Stimulated activated CD8-positive, alpha-beta memory T cell treated with anti-CD3 and anti-CD28 coated beads, Interleukin-4, amount 100 ng/mL, for 4 hours (primary cell): ENCODE measurements at places on chromosomes 2 and 18.

- DNase-seq, result no peak
Observed at GRCh38 chr2:8719528-8719927, 37.7 kb downstream of the ID2 start.

GRCh38 chr2:187964746-187965145 is 326.9 kb upstream of the GULP1 start:
- DNase-seq, result no peak

DNA sequence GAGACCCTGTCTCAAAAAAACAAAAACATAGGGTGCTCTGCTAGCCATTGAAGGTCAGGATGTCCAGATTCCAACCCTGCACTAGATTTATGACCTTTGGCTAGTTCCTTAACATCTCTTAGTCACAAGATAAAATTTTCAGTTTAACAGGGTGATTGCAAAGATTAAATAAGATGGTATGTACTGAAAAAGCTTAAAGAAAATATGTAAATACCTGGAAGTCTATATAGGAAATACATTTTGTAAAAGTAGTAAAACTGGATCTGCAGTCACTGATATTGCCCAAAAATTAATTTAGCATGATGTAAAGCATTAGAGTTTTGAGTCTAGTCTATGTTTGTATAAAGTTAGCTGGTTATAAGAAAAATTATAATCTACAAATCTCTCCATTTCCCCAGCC is 5.4 kb upstream of the COX7A2L start:
- DNase-seq, result no peak

- no peak for DNase-seq
Observed at GRCh38 chr2:62940697-62941096, 109.9 kb upstream of the OTX1 start.

GRCh38 chr2:64203131-64203857 is 59.1 kb upstream of the PELI1 start:
- DNase-seq, result no peak

GRCh38 chr2:14451312-14451711 is 181.2 kb upstream of the LRATD1 start:
- DNase-seq, result no peak

DNA sequence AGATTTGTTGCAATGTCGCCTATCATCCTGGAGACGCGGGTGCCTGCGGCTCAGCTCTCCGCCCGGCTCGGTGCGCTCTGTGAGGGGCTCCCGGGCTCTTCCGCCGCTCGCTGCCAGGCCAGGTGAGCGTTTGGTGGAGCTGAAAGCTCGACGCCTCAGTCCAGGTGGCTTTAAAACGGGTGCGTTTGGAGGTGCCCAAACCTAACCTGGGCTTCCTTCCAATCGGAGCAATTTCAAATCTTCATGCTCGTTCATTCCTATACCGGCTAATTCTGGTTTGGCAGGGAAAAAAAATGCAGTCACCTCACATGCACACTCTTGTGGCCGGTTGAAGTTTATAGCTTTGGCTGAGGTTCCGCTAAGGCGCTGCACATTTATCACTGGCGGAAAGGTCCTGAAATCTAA is at the start of gene SLC16A14:
Gene SLC16A14, minus strand, starts transcription at position 274 of the 405 bp plus-strand sequence. CDS start 9,572 bp downstream, outside the sequence.
- DNase-seq, result no peak

DNA sequence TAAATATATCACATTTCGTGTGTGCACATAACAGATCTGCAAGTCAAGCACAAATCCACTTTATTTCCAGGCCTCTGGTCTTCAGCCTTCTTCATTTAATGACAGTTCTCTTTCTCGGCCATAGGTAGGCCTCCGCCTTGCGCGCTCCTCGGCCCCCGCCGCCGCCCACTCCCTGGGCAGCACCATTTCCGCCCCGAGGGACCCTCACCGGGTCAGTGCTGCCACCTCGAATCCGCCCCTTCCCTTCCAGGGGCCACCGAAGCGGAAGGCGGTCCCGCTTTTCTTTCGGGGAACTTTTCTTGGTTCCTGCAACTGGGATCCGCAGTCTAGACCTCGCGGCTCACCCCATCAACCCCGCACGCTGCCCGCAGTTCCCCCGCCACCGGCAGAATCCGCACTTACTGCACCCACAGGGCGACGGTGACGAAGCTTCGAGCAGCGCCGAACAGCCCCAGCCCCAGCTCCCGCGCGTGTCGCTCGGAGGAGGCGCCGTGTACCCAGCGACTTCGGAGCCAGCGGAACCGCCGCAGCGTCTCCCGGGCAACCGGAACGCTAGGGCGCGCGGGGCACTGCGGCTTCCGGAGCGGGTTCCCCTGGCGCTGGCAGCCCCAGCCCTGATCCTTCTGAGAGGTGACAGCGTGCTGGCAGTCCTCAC is at the start of gene CDKL4:
Gene CDKL4, minus strand, starts transcription at position 502 of the 655 bp plus-strand sequence.
- no peak for DNase-seq

- no peak for DNase-seq
Observed at GRCh38 chr2:201807452-201807999, 1.2 kb downstream of the CDK15 start.
